ENCODE measurements at places on chromosomes 3 and 15.

DNA sequence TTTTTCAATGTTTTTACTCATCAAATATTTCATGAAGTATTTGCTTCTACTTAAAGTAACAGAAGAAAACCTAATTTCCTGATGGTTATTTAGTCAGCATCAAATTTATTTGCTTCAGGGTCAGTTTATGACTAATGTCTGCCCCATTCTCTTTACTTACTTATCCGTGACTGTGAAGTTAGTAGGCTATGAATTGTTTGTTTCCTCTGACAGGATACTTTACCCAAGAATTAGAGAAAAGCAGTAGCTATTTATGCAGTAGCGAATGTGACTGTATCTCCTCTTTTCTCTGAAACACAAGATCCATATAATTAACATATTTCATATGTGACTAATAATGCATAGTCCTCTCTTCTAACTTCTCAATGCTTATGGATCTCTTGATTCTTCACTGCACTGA, 329.9 kb upstream of the ROBO1 start:
- DNase-seq = no peak

DNA sequence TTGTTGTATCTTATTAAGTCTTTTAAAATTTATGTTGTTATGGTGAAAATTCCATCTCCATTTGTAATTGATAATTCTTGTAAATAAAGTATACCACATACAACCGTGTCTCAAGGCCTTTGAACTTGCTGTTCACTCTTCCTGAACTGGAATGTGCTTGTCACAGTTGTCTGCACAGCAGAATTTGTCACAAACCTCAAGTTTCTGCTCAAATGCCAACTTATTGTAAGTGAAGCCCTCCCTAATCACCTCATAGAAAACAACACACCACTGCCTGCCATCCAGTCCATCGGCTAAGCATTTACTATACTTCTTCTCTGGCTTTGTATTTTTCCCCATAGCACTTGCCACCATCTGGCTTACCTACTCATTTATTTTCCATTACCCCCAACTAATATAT, 192.3 kb downstream of the THRB start:
- DNase-seq = no peak

DNA sequence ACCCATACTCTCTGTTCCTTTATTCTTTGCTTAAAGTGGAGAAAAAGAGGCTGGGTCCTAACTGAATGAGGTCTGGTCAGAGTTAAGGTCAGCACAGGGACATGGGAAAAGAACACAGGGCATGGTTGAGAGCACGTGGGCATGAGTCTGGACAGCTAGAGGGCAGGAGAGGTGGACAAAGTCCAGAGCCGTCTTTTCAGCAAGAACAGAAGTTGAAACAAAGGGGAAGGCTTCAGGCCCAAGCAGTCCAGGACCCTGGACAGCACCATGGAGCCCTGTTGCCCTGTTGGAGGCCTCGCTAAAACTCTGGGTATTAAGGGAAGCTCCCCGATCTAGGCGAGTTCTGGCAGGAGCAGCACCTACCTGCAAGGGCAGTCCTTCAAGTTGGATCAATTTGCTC, 50.7 kb downstream of the XYLB start:
- DNase-seq = no peak

- no peak for DNase-seq
Observed at GRCh38 chr15:96619174-96619573, 288.7 kb downstream of the NR2F2 start.

GRCh38 chr3:185082149-185082548, 70.7 kb downstream of the C3orf70 start:
- no peak for DNase-seq

DNA sequence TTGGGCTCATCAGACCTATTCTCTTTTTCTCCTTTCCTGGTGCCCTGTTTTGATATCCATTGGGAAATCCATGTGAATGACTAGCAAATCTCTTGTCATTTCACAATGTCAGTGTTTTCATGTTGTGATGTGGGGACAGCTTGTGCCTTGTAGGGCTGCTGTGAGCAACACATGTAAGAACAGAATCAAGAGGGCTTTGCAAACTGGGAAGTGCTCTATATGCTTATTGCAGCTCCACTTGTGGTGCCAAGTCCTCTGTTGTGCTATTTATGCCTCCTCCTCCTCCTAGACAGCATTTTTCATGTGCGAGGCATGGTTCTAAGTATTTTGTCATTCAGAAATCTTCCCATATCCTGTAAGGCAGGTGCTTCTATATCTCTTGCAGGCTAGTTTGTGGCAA, 56.4 kb downstream of the ZNF621 start:
- DNase-seq = no peak

DNA sequence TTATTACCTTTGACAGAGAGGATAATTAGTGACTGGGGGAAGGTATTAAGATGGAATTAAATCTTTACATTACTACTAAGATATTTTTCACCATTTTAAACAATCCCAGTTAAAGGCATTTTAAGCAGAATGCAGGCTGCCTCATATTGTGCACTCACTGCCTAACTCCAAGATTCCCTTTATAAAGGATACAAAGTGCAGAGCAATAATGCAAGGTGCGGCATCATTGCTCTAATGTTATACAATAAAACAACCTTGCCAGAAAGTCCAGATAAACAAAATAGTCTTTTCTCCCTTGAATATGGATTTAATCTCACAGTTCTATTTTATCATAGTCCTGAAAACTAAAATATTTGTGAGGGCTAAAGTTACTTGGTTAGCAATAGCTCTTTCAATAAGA, 1031.6 kb upstream of the SEMA6D start:
- DNase-seq = no peak

GRCh38 chr3:197545571-197545970, 10.2 kb downstream of the BDH1 start:
- no peak for DNase-seq

- no peak for DNase-seq
Observed at GRCh38 chr3:4401441-4401840, 65.6 kb downstream of the SUMF1 start.

- DNase-seq = no peak
Observed at GRCh38 chr3:189123595-189124387, 48.0 kb upstream of the TPRG1 start.

DNA sequence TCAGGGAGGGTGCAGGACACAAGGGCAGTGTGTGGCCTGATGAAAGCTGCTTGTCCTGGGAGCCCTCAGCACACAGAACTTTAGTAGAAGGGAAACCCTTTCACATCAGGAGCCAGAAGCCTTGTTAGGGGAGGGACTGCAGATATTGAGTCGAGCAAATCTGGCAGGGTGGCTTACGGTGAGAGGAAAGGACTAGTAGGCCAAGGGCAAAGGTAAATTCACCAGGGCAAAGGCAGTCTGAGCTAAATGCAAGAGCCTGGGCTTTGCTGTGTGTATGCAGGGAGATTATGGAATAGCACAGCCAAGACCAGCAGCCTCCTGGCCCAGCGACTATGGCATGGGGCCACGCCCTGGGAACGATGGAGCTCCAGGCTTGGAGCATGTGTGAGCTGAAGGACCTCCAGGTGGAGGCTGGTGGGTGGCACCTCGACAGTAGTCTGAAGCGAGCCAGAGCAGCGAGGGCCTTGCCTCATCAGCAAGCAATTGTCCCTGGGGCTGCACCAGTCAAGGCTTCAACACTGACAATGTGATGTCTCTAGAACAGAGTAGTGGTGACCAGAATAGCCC, 76.1 kb downstream of the CCR1 start:
- DNase-seq = no peak

- no peak for DNase-seq
Observed at GRCh38 chr3:18401300-18401961, 23.7 kb downstream of the SATB1 start.

Data from dorsolateral prefrontal cortex (tissue), 122 donors.